ENCODE measurements at places on chromosomes 5 and 9.
A peak's percentile ranks its signal among the peaks of the same experiment; 100 is the strongest.

DNA sequence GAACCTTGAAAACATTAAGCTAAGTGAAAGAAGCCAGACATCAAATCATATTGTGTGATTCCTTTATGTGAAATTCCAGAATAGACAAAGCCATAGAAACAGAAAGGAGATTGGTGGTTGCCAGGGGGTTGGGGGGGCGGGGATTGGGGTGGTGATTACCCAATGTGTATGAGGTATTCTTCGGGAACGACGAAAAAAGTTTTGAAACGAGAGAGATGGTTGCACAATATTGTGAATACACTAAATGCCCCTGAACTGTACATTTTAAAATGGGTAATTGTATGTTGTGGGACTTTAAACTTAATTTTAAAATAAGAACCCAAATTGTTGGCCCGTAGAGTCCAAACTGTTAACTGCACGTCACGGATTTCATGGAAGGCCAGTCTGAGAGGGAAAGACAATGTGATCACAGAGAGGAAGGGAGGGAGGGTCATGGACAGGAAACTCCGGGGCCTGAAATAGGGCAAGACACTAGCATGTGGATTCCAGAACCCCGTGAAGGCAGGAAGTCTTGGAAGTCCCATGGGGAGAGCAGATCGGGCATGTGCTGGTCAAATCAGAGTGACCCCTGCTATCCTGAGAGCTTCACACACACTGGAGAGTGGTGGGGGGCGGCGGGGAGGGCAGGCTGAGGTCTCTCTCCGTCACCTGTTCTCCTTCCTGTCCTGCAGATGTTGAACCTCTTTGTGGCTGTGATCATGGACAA, 218.4 kb downstream of the CACNA1B start:
- DNase-seq = no peak

- DNase-seq = no peak
These were observed 109.5 kb downstream of the MYO10 start for GRCh38 chr5:16826379-16827125.

- no peak for DNase-seq
These were observed 58.7 kb upstream of the TMED7 start for GRCh38 chr5:115684513-115685037.

- no peak for DNase-seq
These were observed 28.7 kb downstream of the GALNT12 start for GRCh38 chr9:98836206-98836605.

GRCh38 chr9:2411459-2412215, 209.9 kb upstream of the VLDLR start:
- peak; percentile 90 for DNase-seq

GRCh38 chr9:119366909-119367682, 2.1 kb downstream of the BRINP1 start:
- DNase-seq = no peak

- DNase-seq = peak; percentile 72
These were observed 2.9 kb downstream of the JAK2 start for GRCh38 chr9:4987961-4988421.

GRCh38 chr9:123157221-123157620, 111.2 kb downstream of the STRBP start:
- peak; percentile 27 for DNase-seq

DNA sequence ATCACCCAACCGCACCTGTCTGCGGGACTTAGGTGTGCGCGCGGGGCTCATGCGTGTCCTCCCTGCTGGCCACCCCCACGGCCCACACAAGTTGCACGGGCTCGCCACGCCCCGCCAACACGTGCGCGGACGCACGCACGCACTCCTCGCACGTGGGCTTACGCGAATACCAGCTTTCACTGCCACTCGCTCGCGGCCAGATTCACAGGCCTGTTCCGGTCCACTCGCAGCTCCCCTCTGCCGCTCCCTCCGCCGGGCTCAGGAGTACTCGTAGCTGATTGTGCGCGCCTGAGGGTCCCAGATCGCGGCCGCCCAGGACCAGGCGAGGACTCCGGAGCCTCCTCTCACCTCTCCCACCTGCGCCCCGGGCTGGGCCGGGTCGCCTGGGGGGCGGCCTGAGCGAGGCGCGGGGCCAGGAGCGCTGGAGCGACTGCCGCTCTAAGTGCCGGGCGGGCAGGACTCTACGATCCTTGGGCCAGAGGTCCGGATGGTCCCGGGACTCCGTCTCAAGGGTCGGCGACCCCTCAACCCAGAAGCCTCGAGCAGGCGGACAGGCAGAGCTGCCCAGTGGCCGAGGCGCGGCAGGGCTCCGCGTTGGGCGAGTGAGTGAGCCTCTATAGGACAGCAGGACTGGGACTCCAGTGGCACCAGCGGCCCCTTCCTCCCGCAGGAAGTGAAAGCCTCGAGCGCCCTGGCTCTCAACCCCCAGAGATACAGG, 3.4 kb downstream of the PCDHGC5 start:
- DNase-seq = no peak

GRCh38 chr5:126516133-126516532, 78.9 kb downstream of the ALDH7A1 start:
- peak; percentile 25 for DNase-seq

GRCh38 chr5:140049205-140049604, 6.1 kb upstream of the NRG2 start:
- no peak for DNase-seq

GRCh38 chr5:58551492-58551891, 31.4 kb upstream of the RAB3C start:
- no peak for DNase-seq

DNA sequence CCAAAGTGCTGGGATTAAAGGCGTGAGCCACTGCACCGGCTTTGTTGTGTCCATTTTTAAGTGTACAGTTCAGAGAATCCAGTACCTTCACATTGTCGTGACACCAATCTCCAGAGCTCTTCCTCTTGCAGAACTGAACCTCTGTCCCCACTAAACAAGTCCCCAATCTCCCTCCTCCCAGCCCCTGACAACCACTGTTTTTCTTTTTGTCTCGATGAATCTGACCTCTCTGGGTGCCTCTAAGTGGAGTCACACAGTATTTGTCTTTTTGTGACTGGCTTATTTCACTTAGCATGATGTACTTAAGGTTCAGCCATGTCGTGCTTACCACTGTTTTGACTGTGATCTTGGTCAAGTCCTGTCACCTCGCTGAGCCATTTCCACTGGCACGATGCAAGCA, 1.6 kb downstream of the WDR38 start:
- DNase-seq = no peak

- DNase-seq = no peak
These were observed 126.7 kb downstream of the ARSB start for GRCh38 chr5:78858364-78858763.

DNA sequence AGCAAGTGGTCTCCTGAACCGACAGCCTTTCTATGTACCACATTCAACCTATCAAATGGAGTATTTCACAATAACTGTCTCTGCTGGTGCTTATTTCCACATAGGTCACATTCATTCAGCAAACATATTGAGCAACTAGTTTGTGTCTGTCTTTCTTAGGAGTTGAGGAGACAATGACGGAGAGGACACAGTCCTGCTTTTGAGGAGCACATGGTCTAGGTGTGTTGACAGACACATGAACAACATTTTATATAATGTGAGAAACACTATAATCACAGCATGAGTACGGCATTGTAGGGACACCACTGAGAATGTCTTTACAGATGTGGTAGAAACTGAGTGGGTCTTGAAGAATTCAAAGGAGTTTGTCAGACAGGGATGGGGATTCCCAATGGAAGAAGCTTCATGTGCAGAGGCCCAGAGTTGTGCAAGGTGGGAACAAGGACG, 28.5 kb downstream of the NFIL3 start:
- peak; percentile 24 for DNase-seq

DNA sequence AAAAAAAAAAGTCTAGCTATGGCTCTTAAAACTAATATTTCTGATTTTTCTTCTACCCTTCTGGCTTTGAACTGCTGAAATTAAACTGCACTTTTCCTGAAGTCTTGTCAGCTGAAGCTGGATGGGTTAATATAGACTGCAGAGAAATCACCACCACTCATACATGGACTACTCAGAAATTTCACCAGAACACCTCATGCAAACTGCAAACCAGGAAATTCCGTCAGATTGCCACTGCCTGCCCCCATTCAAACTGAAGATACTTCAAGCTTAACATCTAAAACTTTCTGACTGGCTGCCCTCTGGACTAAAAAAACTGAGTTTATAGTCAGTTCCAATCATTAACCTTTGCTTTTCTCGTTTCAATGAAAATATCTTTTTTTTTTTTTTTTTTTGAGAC, 11.6 kb upstream of the ANXA2R start:
- DNase-seq = no peak

DNA sequence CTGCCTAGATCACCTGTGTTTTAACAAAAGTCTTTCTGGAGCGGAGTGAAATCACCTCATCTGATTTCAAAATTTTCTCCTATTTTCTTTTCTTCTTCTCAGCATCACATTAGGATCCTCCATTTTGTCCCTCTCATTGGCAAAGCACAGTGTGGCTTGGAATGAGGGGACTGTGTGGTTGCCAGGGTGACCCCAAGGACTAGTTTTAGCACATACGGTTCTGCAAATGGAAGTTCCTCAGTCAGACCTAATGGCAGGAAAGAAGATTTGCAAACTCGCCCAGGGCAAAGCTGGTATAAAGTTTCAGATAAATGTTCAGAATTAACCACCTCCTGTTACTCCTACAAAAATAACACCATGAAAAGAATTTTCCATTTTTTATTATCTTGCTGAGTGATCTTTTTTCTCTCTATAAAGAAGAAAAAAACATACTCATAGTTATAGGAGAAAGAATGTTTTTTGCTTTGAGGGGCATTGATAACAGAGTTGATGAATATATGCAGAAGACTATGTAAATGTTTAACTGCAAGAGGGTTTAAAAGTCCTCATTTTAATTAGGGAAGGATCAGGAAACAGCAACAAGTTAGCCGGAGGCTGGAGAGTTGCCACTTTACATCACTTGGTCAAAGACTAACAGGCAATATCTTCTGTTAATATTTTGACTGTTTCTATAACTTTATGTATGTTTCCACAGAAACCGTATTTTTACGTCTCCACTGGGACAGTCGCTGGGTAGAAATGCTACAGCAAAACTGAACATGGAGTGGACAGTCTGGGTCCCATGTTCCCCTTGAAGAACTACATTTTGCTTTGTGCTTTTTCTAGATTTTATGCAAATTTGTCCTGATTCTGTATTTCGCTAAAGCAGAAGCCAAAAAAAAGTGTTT, 257.8 kb downstream of the NR2F1-AS1 start:
- no peak for DNase-seq

DNA sequence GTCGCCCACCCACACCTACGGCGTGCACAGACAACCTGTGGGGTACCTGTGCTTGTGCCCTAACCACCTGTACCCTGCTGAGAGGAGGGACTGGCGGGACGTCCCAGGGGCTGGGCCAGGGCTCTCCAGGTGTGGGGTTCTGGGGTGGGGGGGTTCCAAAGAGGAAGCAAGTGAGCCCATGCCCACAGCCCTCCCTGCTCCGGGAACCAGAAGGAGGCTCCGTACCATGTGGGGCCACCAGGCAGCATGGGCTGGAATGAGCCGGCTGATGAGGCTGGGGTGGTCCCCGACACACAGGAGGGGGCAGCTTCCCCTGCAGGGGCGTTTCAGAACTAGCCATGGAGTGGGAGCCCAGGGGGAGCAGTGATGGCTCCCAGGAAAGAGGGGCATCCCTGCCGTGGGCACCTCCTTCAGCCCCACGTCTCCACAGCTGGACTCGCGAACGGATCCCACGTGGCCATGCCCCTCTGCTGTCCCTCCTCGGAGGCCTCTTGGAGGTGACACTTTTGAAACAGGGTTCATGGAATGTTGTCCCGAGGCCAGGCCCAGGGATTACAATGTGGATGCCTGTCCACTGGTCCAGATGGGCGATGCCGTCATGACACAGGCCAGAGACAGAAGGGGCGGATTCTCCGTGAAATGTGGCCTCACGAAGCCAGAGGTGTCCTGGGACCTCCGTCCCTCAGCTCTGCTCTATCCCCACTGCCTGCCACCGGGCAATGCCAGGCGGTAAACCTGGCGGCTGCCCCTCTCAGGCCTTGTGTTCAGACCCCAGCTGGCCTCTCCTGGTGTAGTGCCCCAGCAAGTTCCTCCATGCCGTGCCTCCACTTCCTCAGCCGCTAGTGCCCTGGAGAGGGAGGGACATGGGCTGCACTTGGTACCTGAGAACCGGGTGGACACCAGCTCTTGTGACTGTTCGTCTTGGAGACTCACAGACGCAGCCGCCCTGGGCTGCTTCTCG, 33.6 kb upstream of the IRX4 start:
- no peak for DNase-seq

Data from fibroblast of upper back skin (primary cell).